NCI-H2171 treated with DMSO at 0.1 percent for 48 hours (cell line): ENCODE measurements at places on chromosomes 13 and 19.

- DNase-seq: no peak
Observed at GRCh38 chr13:35349673-35350278, 126.7 kb downstream of the MAB21L1 start.

DNA sequence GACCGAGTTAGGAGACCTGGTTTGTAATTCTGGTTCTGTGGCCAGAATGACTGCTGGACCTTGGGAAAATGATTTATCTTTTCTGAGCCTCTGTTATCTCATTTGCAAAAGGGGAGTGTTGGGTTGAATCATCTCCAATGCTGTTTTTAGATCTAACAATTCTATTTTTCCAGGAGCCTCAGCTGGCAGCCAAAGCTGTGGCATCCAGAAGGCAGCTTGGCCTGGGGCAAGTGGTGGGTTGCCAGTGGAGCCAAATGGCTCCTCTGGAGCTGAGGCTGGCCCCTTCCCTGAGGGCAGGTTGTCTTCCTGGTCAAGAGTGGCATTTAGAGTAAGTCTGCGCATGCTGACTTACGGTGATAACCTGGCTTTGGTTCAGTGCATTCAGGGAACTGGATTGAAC lies 21.3 kb downstream of the B3GLCT start:
- no peak for DNase-seq

- DNase-seq: no peak
Observed at GRCh38 chr19:32789429-32789828, 69.9 kb downstream of the TDRD12 start.

GRCh38 chr13:94249512-94249911 lies 230.0 kb downstream of the DCT start:
- no peak for DNase-seq

- DNase-seq: no peak
Observed at GRCh38 chr19:16903347-16903746, 14.5 kb downstream of the F2RL3 start.

- no peak for DNase-seq
Observed at GRCh38 chr13:82925114-82925513, 957.2 kb downstream of the SLITRK1 start.

- no peak for DNase-seq
Observed at GRCh38 chr13:101121608-101122007, 294.7 kb downstream of the NALCN start.

DNA sequence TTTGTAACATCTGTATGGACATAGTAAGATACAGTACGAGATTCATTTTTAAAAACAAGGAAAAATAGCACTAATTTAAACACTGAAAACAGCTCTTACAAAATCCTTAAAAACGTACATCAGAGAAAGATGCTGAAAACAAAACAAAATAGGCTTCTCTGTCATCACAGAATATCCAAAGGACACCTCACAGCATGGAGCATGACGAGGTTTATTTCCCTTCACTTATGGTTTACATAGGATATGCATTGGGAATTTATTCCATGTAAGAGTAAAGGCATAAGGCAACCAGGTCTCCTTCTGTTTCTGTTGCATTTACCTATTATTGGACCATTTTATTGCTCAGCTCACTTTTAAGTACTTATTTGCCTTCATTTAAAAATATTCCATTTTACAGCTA lies 3.0 kb downstream of the KCTD12 start:
- no peak for DNase-seq

- peak; percentile 38 for DNase-seq
Observed at GRCh38 chr19:55487924-55488687, at the start of gene SSC5D. SSC5D (plus strand) TSS chr19:55488436; CDS start chr19:55488590, 154 bp downstream.

DNA sequence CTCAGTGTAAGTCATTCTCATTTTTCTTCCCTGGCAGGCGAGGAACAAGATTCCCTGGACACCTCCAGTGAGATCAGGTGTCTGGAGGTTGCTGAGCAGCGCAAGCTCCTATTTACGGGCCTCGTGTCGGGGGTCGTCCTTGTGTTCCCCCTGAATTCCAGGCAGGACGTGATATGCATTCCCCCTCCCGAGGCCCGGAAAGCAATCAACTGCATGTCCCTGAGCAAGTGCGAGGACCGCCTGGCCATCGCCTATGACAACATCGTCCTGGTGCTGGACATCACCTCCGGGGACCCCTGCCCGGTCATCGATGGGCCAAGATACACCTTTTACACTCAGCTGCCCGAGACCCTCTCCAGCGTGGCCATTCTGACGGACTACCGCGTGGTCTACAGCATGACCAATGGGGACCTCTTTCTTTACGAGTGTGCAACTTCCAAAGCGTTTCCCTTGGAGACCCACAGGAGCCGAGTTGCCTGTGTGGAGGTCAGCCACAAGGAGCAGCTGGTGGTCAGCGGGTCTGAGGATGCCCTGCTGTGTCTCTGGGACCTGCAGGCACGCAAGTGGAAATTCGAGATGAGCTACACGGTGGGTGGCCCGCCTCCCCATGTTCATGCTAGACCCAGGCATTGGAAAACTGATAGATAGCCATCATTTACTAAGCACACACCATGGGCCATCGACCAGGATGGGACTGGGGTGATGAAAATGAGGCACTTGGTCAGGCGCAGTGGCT lies 21.5 kb upstream of the SIN3B start:
- DNase-seq: no peak

DNA sequence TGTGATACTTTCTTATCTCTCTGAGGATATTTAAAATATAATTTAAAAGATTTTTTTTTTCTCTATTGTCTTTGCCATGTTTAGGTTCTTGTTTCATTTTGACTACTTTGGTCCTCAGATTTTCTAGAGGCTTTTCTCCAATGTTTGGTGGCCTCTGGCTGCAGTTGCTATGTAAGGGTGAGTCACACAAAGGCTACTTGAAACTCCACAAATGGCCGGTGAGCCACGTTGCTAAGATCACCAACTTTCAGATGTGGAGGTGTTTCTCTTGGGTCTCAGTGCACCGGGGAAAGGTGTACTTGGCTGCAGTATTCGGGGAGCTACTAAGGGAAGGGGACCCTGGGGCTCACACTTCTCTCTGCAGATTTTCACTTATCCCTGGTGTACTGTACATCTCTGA lies 248.1 kb downstream of the HS6ST3 start:
- DNase-seq: no peak

GRCh38 chr19:54197121-54197520 lies 3.5 kb upstream of the RPS9 start:
- DNase-seq: no peak

- peak; percentile 76 for DNase-seq
Observed at GRCh38 chr19:16586991-16587832, 15.0 kb upstream of the SLC35E1 start.

DNA sequence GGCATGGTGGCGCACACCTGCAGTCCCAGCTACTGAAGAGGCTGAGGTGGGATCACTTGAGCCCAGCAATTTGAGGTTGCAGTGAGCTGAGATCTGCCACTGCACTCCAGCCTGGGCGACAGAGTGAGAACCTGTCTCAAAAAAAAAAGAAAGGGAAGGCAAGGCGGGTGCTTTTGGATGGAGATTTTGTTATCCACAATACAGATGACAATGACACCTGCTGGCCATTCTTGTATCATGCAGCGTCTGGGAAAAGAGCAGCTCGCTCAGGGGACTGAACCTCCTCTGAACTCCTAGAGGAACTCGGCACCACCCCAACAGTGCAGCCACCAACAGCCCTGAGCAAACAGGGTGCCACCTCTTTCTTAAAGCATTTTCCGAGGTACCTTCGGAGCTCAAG lies 22.8 kb downstream of the HAUS8 start:
- DNase-seq: peak; percentile 62

- DNase-seq: no peak
Observed at GRCh38 chr13:21069561-21070004, 8.2 kb upstream of the LATS2 start.

DNA sequence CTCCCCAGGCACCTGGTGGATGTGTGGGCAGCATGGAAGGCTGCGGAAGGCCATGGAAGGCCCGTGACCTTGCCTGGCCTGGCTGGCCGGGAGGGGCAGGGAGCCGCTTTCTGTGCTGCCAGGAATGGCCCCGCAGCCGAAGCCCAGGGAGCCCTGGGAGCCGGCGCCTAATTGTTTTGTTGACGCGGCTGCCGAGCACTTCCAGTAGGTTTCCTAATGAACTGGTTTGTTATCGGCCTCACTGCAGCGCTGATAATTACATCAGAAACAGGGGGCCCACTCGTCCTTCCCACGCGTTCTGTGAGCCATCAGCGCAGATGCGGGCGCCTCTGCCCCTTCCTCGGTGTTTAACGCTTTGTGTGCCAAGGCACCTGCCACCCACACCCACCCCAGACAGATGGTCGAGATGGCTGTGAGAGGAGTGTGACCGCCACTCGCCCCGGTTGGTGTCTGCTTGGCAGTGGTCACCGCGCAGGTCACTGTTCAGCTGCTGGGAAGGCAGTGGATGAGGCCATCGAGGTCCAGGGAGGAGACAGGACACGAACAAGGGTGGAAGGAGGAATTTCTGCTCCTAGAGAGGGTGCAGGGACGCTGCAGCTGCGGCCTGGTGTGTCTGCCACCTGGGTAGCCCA lies 124.5 kb downstream of the KDM4B start:
- DNase-seq: peak; percentile 38
